ENCODE measurements at places on chromosomes 4 and X. TPM values are rescaled to one million over a fixed set of nuclear protein-coding genes. Genes with fewer than 3 reads are reported as not detected.
A peak's percentile ranks its signal among the peaks of the same experiment; 100 is the strongest.

Gene NLGN4X
- not detected for total RNA-seq

Gene PPP2R2C
- total RNA-seq = not detected

DNA sequence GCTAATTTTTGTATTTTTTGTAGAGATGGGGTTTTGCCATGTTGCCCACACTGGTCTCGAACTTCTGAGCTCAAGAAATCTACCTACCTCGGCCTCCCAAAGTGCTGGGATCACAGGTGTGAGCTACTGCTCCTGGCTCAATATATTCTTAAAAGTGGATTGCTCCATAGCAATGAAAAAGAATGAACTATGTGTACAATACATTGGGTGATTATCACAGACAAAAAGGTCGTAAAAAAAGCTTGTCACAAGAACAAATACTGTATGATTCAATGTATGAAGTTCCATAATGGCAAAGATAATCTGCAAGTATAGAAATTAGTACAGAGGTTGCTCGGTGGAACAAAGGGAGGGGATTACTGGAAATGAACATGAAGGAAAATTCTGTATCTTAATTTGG, 70.7 kb downstream of the REPS2 start:
- DNase-seq = no peak
- no peaks in the 10 kb centered on the region for H3K36me3 ChIP-seq
- no peak overlapping the region for H3K27ac ChIP-seq
- no peaks in the 10 kb centered on the region for H3K27me3 ChIP-seq

DNA sequence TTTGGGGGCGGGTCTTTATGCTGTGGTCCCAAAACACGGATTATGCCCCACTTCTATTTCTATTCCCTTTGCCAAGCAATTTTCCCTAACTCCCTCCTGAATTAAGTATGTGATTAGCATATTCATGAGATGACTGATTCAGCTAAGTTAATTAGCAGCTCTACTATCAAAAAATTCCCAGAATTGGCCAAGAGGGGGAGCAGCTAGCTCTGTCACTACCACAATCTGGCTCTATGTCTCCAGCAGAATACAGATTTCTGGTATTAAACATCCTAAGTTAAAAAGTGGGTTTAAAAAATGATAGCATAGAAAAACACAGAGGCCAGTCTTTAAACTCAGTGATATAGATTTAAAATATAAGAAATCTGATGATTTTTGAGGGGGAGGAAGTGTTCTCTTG, 80.3 kb downstream of the GPC4 start:
- H3K4me3 ChIP-seq = no peak overlapping the region
- H3K27me3 ChIP-seq = no peaks in the 10 kb centered on the region
- H3K36me3 ChIP-seq = no peaks in the 10 kb centered on the region
- H3K27ac ChIP-seq = no peak overlapping the region
- H3K4me1 ChIP-seq = no peaks in the 10 kb centered on the region

DNA sequence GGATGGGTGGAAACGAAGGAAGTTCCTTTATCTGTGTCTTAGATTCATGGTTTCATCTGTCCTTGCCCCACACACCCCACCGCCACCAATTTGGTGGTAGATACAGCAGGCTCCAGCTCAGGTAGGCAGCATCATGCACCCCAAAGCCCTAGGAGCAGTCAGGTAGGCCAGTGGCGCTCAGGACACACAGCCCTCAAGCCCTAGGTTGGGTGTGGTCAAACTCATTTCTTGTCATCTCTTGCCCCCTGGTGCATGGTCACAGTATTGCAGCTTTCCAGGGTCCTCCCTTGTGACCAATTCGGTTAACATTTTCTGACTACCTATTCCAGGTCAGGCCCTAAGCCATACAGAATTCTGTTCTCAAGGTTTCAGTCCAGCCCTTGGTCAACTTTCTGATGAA, 14.5 kb upstream of the PRRG3 start:
- DNase-seq = peak; percentile 53
- peaks cover 6% of the 10 kb centered on the region for H3K4me1 ChIP-seq
- H3K27me3 ChIP-seq = peaks cover 8% of the 10 kb centered on the region
- H3K4me3 ChIP-seq = no peak overlapping the region
- no peaks in the 10 kb centered on the region for H3K36me3 ChIP-seq

DNA sequence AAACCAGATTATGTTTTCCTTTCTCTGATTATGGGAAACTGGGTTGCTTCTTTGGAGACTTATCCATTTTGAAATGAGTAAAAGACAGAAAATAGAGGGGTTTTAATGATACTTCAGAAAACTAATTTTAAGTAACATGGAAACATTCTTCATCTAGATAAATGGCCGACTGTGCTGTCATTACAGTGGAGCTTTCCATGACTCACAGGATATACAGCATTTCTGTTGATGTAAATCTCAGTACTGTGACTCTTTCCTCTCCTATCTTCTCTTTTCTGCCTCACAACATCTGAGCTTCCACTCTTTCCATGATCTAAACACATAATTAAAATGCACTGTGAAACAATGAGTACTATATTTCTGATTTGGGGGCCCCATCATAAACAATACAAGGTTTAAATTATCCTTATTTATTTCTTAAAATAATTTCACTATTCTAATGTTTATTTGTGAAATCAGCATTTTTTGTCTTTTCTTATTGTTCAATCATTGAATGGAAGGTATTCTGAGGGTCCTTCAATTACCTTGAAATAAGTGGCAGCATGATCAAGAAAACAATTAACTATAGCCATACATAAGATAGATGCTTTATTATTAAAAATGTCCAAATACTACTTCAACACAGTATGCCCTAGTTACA, 19.3 kb downstream of the SEC24D start:
- H3K27me3 ChIP-seq = no peaks in the 10 kb centered on the region
- no peak overlapping the region for H3K27ac ChIP-seq
- no peak for DNase-seq
- no peak overlapping the region for H3K4me3 ChIP-seq
- peaks cover 7% of the 10 kb centered on the region for H3K4me1 ChIP-seq

- H3K36me3 ChIP-seq = no peaks in the 10 kb centered on the region
- H3K27me3 ChIP-seq = peaks cover 45% of the 10 kb centered on the region
- DNase-seq = no peak
- no peak overlapping the region for H3K27ac ChIP-seq
These were observed 61.3 kb downstream of the ENPP6 start for GRCh38 chr4:184156163-184156920.

Measured in activated CD4-positive, alpha-beta memory T cell treated with anti-CD3 and anti-CD28 coated beads, Interleukin-2, amount 10 ng/mL, durations not matched to agents 7 days and 5 days (primary cell).